PC-9 (cell line): ENCODE measurements at places on chromosomes 7 and 10. TPM values are rescaled to one million over a fixed set of nuclear protein-coding genes. Genes with fewer than 3 reads are reported as not detected.

- H3K27me3 ChIP-seq = no peaks in the 10 kb centered on the region
- 0 out of 2 replicates have a peak, but pooled peaks cover 3% of the 10 kb centered on the region for H3K4me1 ChIP-seq
- no peak overlapping the region for H3K27ac ChIP-seq
- no peaks in the 10 kb centered on the region for H3K36me3 ChIP-seq
- H3K4me3 ChIP-seq = no peak overlapping the region
- no peak for DNase-seq
Measured at GRCh38 chr7:77867537-77867865, 68.9 kb downstream of the PHTF2 start.

DNA sequence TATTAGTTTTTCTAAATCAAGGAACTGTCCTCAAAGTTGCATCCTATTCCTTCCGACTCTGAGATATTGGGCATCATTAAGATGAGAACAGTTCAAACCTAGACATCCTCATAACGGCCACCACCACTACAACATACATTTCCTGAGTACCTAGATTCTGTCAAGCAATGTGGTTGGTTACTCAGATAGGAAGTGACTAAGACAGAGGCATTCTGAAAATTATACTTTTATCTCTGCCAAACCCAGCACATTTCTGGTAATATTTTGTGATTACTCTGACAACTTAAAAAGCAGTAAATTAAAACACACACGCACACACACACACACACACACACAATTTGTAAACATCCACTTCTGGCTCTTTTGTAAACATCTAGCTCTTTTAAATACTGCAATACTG, 291.2 kb upstream of the MEOX2 start:
- H3K4me1 ChIP-seq = no peaks in the 10 kb centered on the region
- H3K27me3 ChIP-seq = no peaks in the 10 kb centered on the region
- DNase-seq = no peak
- no peak overlapping the region for H3K4me3 ChIP-seq
- H3K36me3 ChIP-seq = no peaks in the 10 kb centered on the region

DNA sequence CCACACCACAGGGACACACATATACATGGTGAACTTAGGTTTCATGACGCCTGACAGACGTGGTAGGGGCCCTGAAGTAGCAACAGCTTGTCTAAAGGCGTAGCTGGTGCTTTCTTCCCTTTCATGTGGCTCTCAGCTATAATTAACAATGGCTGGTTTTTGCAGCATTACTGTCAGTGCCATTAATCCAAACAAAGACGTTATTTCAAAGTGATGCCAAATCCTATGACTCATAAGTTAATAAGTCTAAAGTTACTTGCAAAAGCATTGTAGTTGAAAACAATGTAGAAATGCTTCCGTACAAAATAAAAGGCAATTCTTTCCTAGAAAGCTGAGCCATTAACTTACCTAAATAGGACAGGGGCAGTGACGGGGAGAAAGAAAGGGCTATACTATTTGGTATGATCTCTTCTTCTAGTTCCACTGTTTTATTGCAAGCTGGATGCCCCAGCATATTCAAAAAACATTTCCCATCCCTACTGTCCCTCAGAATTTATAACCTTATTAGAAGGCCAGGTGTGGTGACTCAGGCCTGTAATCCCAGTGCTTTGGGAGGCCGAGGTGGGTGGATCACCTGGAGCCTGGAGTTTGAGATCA, 105.4 kb downstream of the ODAD2 start:
- H3K4me1 ChIP-seq = no peaks in the 10 kb centered on the region
- DNase-seq = no peak
- H3K27ac ChIP-seq = no peak overlapping the region
- no peaks in the 10 kb centered on the region for H3K36me3 ChIP-seq
- no peaks in the 10 kb centered on the region for H3K27me3 ChIP-seq
- no peak overlapping the region for H3K4me3 ChIP-seq

NPC1L1 gene
- 0.28 and 0.30 TPM in 2 replicates for total RNA-seq

LRRD1 gene
- not detected in 2 replicates for total RNA-seq

DNA sequence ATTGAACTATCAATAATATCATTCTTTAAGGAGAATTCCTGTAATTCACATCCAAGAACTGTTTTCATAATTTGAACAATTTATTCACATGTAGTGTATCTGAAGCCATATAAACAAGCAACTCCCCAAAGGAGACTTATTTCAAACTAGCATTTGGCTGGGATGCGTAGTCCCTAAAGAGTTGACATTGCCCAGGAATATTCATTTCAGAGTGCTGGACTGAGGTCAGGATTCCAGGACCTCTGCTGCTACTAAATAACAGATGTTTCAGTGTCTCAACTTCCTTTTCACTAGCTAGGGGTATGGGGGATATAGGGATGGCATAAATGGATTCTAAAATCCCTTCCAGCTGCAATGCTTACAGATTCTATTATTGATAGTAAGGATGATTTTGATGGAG, 177.0 kb downstream of the TSPAN12 start:
- no peaks in the 10 kb centered on the region for H3K4me1 ChIP-seq
- H3K4me3 ChIP-seq = no peak overlapping the region
- H3K27ac ChIP-seq = no peak overlapping the region
- H3K36me3 ChIP-seq = no peaks in the 10 kb centered on the region

COL13A1 gene
- total RNA-seq = 0.73 and 1.6 TPM in 2 replicates

DNA sequence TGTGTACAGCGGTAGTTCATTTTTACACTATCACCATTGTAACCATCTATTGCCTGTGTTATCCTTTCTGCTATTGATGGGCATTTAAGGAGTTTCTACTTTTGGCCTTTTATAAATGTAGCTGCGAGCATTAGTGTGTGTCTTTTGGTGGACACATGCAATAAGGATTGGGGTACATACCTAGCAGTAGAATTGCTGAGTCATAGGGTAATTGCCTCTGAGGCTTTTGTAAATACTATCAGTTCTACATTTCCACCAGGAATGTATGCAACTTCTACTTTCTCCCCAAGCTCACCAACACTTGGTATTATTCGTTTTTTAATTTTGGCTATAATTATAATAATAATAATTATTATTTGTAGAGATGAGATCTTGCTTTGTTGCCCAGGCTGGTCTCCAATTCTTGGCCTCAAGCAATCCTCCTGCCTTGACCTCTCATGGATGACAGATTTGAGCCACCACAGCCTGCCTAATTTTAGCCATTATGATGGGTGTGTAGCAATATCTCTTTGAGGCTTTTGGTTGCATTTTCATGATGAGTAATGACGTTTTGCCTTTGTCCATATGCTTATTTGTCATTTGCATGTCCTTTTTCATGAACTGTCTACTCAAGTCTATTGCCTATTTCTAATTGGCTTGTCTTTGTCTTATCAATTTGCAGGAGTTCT, 277.0 kb downstream of the ACTR3B start:
- no peak overlapping the region for H3K27ac ChIP-seq
- no peaks in the 10 kb centered on the region for H3K4me1 ChIP-seq
- no peak for DNase-seq
- H3K36me3 ChIP-seq = no peaks in the 10 kb centered on the region

- DNase-seq = no peak
- no peaks in the 10 kb centered on the region for H3K27me3 ChIP-seq
- no peak overlapping the region for H3K4me3 ChIP-seq
- H3K36me3 ChIP-seq = no peaks in the 10 kb centered on the region
- no peak overlapping the region for H3K27ac ChIP-seq
Measured at GRCh38 chr7:103379270-103379975, 32.0 kb downstream of the PSMC2 start.

DNA sequence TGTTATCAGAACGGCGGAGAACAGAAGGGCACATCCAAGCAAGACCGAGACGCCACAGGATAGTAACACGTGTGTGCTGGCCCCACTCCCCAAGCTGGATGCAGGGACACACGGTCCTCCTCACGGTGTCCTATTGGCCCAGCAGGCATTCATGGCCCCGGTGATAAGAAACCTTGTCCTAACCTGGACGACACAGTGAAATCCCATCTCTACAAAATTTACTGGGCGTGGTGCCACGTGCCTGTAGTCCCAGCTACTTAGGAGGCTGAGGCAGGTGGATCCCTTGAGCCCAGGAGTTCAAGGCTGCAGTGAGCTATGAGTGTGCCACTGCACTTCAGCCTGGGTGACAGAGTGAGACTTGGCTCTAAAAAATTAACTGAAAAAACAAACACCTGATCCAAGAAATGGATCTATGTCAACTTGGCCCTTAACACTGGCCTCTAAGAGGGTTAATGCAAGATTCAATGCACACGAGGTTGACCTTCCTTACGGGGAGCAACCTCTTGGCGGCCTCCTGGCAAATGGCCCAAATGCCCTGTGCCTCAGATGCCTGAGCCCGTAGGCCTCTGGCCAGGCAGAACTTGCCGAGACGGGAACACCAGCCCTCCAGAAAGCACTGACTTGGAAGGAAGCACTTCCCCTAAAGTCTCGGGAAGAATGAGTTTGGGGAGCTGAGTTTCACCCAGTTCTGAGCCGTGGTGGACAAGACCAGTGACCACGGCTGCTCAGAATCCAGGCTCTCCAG, 72.3 kb downstream of the ZRANB1 start:
- H3K4me1 ChIP-seq = no peaks in the 10 kb centered on the region
- DNase-seq = no peak
- no peaks in the 10 kb centered on the region for H3K27me3 ChIP-seq
- no peak overlapping the region for H3K27ac ChIP-seq

BBIP1 gene
- total RNA-seq = 8.5 and 14.9 TPM in 2 replicates

DNA sequence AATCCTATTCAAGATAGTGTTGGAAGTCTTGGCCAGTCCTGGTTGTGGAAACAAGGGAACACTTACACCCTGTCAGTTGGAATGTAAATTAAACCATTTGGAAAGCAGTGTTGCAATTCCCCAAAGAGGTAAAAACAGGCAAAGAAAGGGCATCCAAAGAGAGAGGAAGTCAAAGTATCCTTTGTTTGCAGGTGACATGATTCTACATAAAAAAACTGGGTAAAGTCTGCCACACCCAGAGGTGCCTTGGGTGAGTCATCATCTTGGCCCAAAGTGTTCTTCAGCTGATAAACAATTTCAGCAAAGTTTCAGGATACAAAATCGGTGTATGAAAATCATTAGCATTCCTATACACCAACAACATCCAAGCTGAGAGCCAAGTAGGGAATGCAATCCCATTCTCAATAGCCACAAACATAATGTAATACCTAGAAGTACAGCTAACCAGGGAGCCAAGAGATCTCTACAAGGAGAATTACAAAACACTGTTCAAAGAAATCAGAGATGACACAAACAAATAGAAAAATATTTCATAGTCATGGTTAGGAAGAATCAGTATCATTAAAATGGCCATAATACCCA, 278.7 kb downstream of the SDK1 start:
- H3K36me3 ChIP-seq = no peaks in the 10 kb centered on the region
- no peaks in the 10 kb centered on the region for H3K4me1 ChIP-seq
- no peak for DNase-seq
- H3K27ac ChIP-seq = no peak overlapping the region
- H3K27me3 ChIP-seq = peaks cover 42% of the 10 kb centered on the region

GRCh38 chr10:5543623-5544022, 18.9 kb downstream of the CALML3 start:
- H3K27ac ChIP-seq = peak overlapping the region; percentile 100
- no peak for DNase-seq
- no peaks in the 10 kb centered on the region for H3K27me3 ChIP-seq

DNA sequence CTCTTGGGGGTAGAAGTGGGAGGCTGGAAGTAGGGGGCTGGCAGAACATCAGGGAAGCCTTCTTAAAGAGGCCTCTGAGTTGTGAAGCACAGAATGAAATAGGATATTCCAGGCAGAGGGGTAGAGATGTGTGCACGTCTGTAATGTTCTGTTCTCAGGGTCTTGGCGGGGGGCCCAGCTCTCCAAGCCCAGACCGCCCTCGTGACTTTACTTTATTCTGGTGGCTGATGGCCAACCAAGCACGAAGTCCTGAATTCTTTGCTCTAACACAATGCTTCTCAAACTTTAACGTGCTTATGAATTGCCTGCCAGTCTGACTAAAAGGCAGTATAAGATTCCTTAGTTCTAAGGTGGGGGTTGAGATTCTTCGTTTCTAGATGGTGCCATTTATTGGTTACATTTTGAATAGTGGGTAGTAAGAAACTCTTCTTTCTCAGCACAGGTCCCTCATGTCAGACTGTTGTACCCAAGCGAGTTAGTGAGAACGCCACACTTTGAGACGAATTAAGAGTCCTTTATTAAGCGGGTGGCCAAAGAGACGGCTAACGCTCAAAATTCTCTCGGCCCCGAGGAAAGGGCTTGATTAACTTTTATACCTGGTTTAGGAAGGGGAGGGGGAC, 8.2 kb downstream of the PRXL2A start:
- DNase-seq = no peak
- H3K27ac ChIP-seq = no peak overlapping the region
- no peak overlapping the region for H3K4me3 ChIP-seq
- no peaks in the 10 kb centered on the region for H3K27me3 ChIP-seq
- H3K4me1 ChIP-seq = no peaks in the 10 kb centered on the region
- H3K36me3 ChIP-seq = peaks cover 18% of the 10 kb centered on the region; the same call in 1 of the 2 replicates

DNA sequence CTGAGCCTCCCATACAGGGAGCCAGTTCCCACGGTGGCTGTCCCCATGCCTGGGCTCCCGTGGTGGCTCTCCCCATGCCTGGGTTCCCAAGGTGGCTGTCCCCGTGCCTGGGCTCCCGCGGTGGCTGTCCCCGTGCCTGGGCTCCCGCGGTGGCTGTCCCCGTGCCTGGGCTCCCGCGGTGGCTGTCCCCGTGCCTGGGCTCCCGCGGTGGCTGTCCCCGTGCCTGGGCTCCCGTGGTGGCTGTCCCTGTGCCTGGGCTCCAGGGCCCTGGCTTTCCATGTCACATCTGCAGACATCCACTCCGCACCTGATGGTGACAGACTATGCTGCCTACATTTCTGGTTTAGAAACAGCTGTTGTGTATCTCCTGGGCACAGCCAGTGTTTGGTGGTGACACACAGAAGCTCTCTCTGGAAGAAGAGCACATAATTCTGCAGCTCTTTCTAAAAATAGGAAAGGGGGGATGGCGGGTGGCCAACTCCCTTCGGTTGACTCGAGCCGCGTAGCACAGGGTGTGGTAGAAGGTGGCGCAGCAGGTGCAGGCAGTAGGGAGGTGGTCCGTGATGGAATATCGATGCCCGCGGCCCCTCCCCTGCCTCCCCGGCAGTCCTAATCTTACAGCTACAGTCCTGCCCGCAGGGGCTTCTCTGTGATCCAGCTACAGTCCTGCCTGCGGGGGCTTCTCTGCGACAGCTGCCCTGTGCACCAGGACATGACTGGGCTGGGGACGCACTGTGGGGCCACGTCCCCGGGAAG, 251.2 kb downstream of the DNAJB6 start:
- no peak overlapping the region for H3K4me3 ChIP-seq
- no peak overlapping the region for H3K27ac ChIP-seq
- no peaks in the 10 kb centered on the region for H3K4me1 ChIP-seq
- H3K36me3 ChIP-seq = no peaks in the 10 kb centered on the region

GRCh38 chr7:13293264-13294002, 606.0 kb downstream of the ARL4A start:
- H3K4me1 ChIP-seq = no peaks in the 10 kb centered on the region
- H3K27me3 ChIP-seq = no peaks in the 10 kb centered on the region
- DNase-seq = no peak
- H3K4me3 ChIP-seq = no peak overlapping the region
- no peak overlapping the region for H3K27ac ChIP-seq

ACTA2 gene
- 5.3 and 8.4 TPM in 2 replicates for total RNA-seq

DNA sequence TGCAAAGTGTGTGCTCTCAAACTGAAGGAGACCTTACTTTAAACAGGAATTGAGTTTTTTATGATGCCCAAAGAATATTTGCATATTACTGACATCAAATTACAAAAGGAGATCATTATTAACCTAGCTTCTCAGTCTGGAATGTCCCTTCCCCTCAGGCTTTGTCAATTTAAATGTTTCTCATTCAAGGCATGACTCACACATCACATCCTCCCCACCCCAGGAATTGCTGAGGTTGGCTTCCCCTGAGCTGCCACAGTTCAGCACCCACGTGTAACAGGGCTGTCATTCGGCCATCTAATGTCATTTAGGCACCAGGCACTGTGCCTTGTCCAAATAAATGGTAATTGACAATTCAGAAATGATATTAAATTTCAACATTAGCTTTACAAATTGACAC, 305.9 kb upstream of the MGMT start:
- no peaks in the 10 kb centered on the region for H3K4me1 ChIP-seq
- H3K36me3 ChIP-seq = no peaks in the 10 kb centered on the region
- peak; percentile 1 for DNase-seq
- no peak overlapping the region for H3K27ac ChIP-seq
- H3K27me3 ChIP-seq = peaks cover 9% of the 10 kb centered on the region

PRSS37 gene
- total RNA-seq = not detected in 2 replicates

PNLIPRP1 gene
- total RNA-seq = not detected in 2 replicates
